ENCODE measurements at places on chromosomes 4 and X. TPM values are rescaled to one million over a fixed set of nuclear protein-coding genes. Genes with fewer than 3 reads are reported as not detected.
A peak's percentile ranks its signal among the peaks of the same experiment; 100 is the strongest.

GRCh38 chrX:350534-351323 lies 32.1 kb upstream of the GTPBP6 start:
- DNase-seq, result no peak
- H3K27me3 ChIP-seq, result no peaks in the 10 kb centered on the region
- H3K27ac ChIP-seq, result no peak overlapping the region
- no peaks in the 10 kb centered on the region for H3K4me1 ChIP-seq

- no peak overlapping the region for H3K27ac ChIP-seq
- no peaks in the 10 kb centered on the region for H3K27me3 ChIP-seq
- H3K4me1 ChIP-seq, result no peaks in the 10 kb centered on the region
- no peak overlapping the region for H3K4me3 ChIP-seq
- no peak for DNase-seq
- no peaks in the 10 kb centered on the region for H3K36me3 ChIP-seq
Measured at GRCh38 chr4:150387981-150388380, 194.0 kb upstream of the MAB21L2 start.

CSN1S1 gene
- total RNA-seq, result not detected

DNA sequence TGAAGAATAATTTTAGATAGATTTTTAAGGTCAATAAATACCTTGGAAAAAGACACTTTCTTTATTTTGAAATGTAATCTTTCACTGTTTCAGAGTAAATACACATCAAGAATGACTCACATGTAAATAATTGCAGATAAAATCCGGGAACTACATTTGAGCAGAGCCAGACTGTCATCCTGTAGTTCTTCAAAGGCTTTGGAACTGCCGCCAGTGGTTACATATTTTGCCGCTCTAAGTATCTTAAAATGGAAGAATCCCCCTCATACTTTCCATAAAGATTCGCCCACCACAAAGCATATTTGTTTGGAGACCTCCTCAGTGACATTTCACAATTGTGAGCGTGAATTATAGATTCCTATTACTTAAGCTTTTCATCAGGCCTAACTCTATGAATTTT lies 607.8 kb upstream of the ZFP42 start:
- no peaks in the 10 kb centered on the region for H3K36me3 ChIP-seq
- no peak overlapping the region for H3K27ac ChIP-seq
- DNase-seq, result no peak
- H3K4me3 ChIP-seq, result no peak overlapping the region

DNA sequence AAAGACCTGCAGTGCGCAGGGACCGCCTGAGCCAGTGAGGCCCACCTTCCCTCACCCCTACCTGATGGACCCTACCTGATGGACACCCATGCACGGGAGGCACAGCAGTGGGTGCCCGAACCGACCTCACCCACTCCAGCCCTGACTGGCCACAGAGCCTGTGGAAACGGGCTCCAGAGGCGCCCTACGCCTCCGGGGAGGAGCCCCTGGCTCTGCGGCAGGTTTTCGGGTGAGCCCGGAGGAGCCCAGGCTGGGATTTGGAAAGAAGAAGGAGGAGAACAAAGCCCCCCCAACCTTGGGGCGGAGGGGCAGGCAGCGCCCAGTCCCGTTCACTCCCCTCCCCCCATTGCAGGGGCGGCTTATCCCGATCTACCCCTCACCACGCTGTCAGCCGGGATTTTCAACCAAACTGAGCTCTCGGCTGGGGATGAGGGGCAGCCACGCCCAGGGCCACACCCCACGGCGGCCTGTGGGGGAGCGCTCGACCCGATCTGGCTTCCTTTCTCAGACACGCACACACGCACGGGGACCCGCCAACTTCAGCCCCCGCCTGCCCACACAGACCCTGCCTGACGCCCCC lies 675 bp downstream of the L1CAM start:
- H3K27ac ChIP-seq, result no peak overlapping the region
- H3K27me3 ChIP-seq, result peaks cover 33% of the 10 kb centered on the region
- H3K36me3 ChIP-seq, result no peaks in the 10 kb centered on the region
- H3K4me3 ChIP-seq, result peak overlapping the region; percentile 46
- peaks cover 44% of the 10 kb centered on the region for H3K4me1 ChIP-seq

DNA sequence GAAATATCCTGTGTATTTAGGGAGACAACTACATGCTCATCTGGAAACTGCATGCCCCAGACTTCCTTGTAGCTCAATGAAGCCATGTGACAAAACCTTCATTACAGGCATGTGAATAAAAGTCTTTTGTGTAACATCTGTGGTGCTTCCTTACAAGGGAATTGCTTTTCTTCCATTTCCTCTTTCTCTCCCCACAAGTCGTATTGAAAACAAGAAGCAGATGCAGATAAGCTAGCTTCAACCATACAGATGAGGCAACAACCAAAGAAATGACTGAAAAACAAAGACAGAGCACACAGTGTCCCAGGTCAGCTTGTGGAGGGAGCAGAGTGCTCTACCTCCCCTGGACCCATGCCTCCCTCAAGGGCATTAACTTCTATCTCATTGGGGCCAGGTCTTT lies 115.8 kb upstream of the INPP4B start:
- no peaks in the 10 kb centered on the region for H3K27me3 ChIP-seq
- peak; percentile 2 for DNase-seq
- H3K36me3 ChIP-seq, result no peaks in the 10 kb centered on the region
- H3K4me1 ChIP-seq, result no peaks in the 10 kb centered on the region

TIGD4 gene
- total RNA-seq, result 0.36 TPM

DNA sequence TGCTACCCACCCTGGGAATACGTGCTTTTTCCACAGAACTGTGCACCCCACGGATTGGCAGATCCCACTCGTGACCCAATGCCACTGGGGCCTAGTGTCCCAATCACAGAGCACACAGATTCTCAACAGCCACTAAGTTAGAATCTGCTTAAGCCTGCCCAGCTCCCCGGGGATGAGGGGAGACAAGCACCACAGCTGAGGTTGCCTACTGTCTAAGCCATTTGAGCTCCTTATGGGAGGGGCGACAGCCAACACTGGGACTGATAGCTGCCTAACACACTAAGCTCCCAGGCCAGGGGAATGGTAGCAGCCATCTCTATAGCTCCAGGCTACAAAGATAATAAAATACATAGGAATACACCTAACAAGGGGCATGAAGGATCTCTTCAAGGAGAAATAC lies 93.5 kb upstream of the GUCY1A1 start:
- H3K27ac ChIP-seq, result no peak overlapping the region
- no peaks in the 10 kb centered on the region for H3K27me3 ChIP-seq
- H3K36me3 ChIP-seq, result no peaks in the 10 kb centered on the region
- no peak overlapping the region for H3K4me3 ChIP-seq
- DNase-seq, result no peak

TRAPPC11 gene
- 53.8 TPM for total RNA-seq

- no peaks in the 10 kb centered on the region for H3K27me3 ChIP-seq
- no peaks in the 10 kb centered on the region for H3K4me1 ChIP-seq
- DNase-seq, result no peak
- no peaks in the 10 kb centered on the region for H3K36me3 ChIP-seq
- H3K4me3 ChIP-seq, result no peak overlapping the region
- H3K27ac ChIP-seq, result no peak overlapping the region
Measured at GRCh38 chrX:31934015-31934414, 862.2 kb upstream of the FTHL17 start.

- DNase-seq, result no peak
- H3K4me3 ChIP-seq, result no peak overlapping the region
- H3K27me3 ChIP-seq, result no peaks in the 10 kb centered on the region
- no peaks in the 10 kb centered on the region for H3K4me1 ChIP-seq
Measured at GRCh38 chrX:119878740-119879139, 7.1 kb downstream of the NDUFA1 start.

DNA sequence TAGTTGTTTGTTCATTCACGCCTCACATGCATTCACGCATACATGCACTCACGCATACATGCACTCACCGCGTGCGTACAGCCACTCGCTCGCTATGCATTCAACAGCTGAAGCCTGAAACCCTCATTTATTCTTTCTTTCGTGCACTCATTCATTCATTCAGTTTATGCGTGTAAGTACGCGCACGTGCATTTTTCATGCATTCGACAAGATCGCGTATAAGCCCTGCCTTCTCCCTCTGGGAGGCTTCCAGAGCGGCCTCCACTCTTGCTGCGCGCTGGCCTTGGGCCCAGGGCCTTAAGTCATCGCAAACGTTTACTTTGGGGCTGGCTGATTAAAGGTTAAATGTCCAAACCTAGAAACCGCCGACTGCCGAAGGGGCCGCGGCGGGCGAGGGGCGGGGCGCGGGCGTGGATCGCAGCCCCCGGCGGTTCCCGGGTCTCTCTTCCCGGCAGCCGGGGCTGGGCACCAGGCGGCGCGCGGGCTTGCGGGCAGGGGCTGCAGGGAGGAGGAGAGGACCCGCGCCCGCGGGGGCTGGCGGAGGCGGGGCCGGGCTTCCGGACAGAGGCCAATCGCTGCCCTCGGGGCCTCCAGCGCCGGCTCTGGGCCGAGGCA lies at the start of gene GYG2:
GYG2 (plus strand) TSS at position 587 of the 615 bp plus-strand sequence. CDS start 1,259 bp downstream, outside the sequence.
- H3K36me3 ChIP-seq, result no peaks in the 10 kb centered on the region
- no peak within 1 kb of the TSS for H3K27ac ChIP-seq
- H3K4me1 ChIP-seq, result no peaks in the 10 kb centered on the region
- DNase-seq, result no peak
- peaks cover 8% of the 10 kb centered on the region for H3K27me3 ChIP-seq

DNA sequence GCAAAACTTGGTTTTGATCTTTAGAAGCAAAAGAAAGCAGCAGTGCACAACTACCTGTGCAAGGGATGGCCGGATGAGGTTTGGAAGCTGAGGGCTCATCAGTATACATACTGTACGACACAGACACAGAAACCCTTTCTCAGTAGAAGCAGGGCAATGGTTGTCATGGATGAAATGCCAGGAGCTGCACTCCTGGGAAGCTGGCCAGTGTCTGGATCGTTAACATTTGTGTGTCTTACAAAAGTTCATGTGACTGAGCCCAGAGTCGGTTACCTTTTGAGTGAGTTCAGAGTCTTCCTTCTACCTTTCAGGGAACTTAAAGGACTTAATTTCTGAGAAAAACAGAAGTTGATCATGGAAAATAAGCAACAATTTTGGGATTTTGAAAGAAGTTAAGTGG lies 230.3 kb downstream of the APBB2 start:
- H3K36me3 ChIP-seq, result no peaks in the 10 kb centered on the region
- H3K27me3 ChIP-seq, result no peaks in the 10 kb centered on the region
- H3K4me3 ChIP-seq, result no peak overlapping the region
- H3K27ac ChIP-seq, result no peak overlapping the region
- H3K4me1 ChIP-seq, result no peaks in the 10 kb centered on the region

GRCh38 chr4:125789023-125789422 lies 474.3 kb downstream of the FAT4 start:
- no peak overlapping the region for H3K4me3 ChIP-seq
- H3K27ac ChIP-seq, result no peak overlapping the region
- no peaks in the 10 kb centered on the region for H3K4me1 ChIP-seq
- H3K36me3 ChIP-seq, result no peaks in the 10 kb centered on the region
- no peaks in the 10 kb centered on the region for H3K27me3 ChIP-seq

DNA sequence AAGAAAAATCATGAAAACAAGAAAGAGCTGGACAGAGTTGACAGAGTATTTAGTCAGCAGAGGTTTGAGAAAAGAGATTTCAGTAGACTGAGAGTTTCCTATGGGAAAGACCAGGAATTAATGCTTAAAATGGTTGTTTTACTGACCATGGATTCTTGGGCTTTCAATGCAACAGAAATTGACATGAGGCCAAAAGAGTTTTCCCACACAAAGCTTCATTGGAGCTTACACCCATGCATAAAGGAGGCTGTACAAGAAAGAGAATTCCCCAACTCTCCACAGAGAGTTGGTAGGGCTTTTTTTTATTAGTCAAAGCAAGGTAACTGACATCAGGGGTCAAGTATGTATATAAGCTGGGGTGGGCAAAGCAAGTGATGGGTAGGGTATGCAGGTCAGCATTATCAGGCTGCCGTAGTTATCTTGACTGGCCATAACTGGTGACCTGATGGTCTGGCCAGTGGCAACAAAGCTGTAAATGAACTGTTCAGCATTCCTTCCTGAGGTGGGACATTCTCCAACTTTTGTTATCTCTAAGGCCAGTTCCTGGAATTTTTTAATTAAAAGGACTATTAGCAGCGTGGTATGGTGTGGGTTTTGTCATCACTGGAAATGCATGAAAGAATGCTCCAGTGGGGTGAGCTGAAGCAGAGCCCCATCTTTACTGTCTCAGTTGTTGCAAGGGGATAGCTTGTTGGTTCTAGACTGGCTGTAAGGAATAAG lies 117.0 kb downstream of the ADAM29 start:
- H3K27ac ChIP-seq, result no peak overlapping the region
- H3K4me3 ChIP-seq, result no peak overlapping the region
- no peak for DNase-seq
- no peaks in the 10 kb centered on the region for H3K36me3 ChIP-seq

- no peak overlapping the region for H3K4me3 ChIP-seq
- peaks cover 17% of the 10 kb centered on the region for H3K4me1 ChIP-seq
- H3K27ac ChIP-seq, result peak overlapping the region; percentile 12
- DNase-seq, result no peak
- H3K36me3 ChIP-seq, result no peaks in the 10 kb centered on the region
Measured at GRCh38 chrX:79096145-79096556, 48.3 kb upstream of the GPR174 start.

DNA sequence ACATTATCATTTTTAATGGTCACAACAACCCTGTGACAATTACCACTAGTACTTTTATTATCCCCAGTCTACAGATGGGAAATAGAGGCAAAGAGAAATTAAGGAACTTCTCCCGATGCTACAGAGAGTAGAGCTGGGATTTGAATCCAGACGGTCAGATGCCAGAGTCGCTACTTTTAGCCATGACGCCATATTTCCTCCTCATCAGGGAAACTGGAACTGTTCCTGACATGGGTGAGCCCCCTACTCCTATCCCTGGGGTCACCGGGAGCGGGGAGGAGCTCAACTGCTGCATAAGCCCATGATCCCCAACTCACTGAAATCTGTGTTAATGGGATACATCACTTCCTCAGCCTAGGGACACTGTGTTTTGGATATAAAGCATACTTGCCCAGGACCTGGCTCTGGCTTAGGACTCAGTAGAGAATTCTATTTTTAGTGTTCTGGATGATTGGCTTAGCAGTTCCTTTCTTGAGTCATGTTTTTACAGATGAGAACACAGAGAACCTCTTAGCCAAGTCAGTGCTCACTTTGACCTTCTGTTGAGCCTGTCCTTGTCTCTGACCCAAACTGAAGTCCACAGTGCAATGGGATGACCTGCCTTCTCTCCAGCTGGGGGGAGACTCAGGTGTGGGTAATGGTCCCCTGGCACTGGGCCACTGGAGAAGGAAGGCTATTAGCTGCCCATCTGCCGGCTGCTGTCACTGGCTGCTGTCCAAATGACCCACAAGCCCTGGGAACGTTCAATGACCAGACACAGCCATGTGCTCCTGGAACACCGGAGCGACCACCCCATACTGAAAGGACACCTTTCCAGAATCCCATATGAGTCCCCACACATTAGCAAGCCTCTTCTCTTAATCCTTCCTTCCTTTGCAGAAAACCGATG lies 90.8 kb upstream of the SHISA3 start:
- H3K27me3 ChIP-seq, result no peaks in the 10 kb centered on the region
- no peaks in the 10 kb centered on the region for H3K4me1 ChIP-seq
- H3K27ac ChIP-seq, result no peak overlapping the region
- H3K4me3 ChIP-seq, result no peak overlapping the region

- no peak for DNase-seq
- H3K27me3 ChIP-seq, result no peaks in the 10 kb centered on the region
- H3K4me1 ChIP-seq, result no peaks in the 10 kb centered on the region
- H3K4me3 ChIP-seq, result no peak overlapping the region
Measured at GRCh38 chr4:24796620-24797019, 1.2 kb downstream of the SOD3 start.

HMGB2 gene
- 81.5 TPM for total RNA-seq

NXF3 gene
- total RNA-seq, result not detected

- no peak for DNase-seq
- no peak overlapping the region for H3K4me3 ChIP-seq
- no peaks in the 10 kb centered on the region for H3K4me1 ChIP-seq
- H3K36me3 ChIP-seq, result no peaks in the 10 kb centered on the region
- no peak overlapping the region for H3K27ac ChIP-seq
- no peaks in the 10 kb centered on the region for H3K27me3 ChIP-seq
Measured at GRCh38 chr4:7411491-7411890, 23.2 kb downstream of the PSAPL1 start.

- H3K36me3 ChIP-seq, result no peaks in the 10 kb centered on the region
- no peak overlapping the region for H3K4me3 ChIP-seq
- no peak overlapping the region for H3K27ac ChIP-seq
- H3K27me3 ChIP-seq, result no peaks in the 10 kb centered on the region
Measured at GRCh38 chr4:68904786-68905185, 46.8 kb downstream of the UGT2A3 start.

All from B cell (primary cell).